HepG2 (cell line): ENCODE measurements at places on chromosomes 2 and 18. TPM values are rescaled to one million over a fixed set of nuclear protein-coding genes. Genes with fewer than 3 reads are reported as not detected.

GRCh38 chr2:200223205-200223784 is 83.2 kb upstream of the SPATS2L start:
- no peak overlapping the region for H3K27ac ChIP-seq
- peaks cover 58% of the 10 kb centered on the region for H3K4me1 ChIP-seq
- no peaks in the 10 kb centered on the region for H3K36me3 ChIP-seq
- no peaks in the 10 kb centered on the region for H3K27me3 ChIP-seq
- DNase-seq = no peak

- H3K4me3 ChIP-seq = no peak overlapping the region
- H3K4me1 ChIP-seq = no peaks in the 10 kb centered on the region; the same call in 1 of the 2 replicates
- DNase-seq = no peak
- no peaks in the 10 kb centered on the region for H3K36me3 ChIP-seq
- H3K27me3 ChIP-seq = no peaks in the 10 kb centered on the region
- H3K27ac ChIP-seq = no peak overlapping the region
Observed at GRCh38 chr18:23682045-23682444, 7.2 kb upstream of the LAMA3 start.

GRCh38 chr18:34970106-34970505 is 71.1 kb upstream of the MAPRE2 start:
- H3K4me1 ChIP-seq = peaks cover 5% of the 10 kb centered on the region
- no peak for DNase-seq
- no peaks in the 10 kb centered on the region for H3K36me3 ChIP-seq
- no peak overlapping the region for H3K27ac ChIP-seq
- no peaks in the 10 kb centered on the region for H3K27me3 ChIP-seq
- no peak overlapping the region for H3K4me3 ChIP-seq

- no peak for DNase-seq
- H3K27ac ChIP-seq = no peak overlapping the region
- H3K4me1 ChIP-seq = no peaks in the 10 kb centered on the region
Observed at GRCh38 chr2:17966798-17967197, 88.3 kb downstream of the KCNS3 start.

DNA sequence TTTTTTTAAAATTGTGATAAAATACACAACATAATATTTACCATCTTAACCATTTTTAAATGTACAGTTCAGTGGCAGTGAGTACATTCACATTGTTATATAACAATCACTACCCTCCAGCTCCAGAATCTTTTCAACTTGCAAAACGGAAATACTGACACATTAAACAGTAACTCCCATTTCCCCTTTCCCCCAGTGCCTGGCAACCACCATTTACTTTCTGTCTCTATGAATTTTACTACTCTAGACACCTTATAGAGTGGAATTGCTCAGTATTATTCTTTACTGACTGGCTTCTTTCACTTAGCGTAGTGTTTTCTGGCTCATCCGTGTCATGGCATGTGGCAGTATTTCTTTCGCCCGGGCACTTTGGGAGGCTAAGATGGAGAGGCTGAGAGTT is 32.6 kb downstream of the FASTKD2 start:
- peaks cover 3% of the 10 kb centered on the region for H3K36me3 ChIP-seq
- H3K27ac ChIP-seq = no peak overlapping the region
- no peaks in the 10 kb centered on the region for H3K27me3 ChIP-seq
- no peak overlapping the region for H3K4me3 ChIP-seq
- H3K4me1 ChIP-seq = no peaks in the 10 kb centered on the region

- DNase-seq = peak; percentile 97
- peaks cover 76% of the 10 kb centered on the region for H3K4me1 ChIP-seq
- peak within 1 kb of the TSS; percentile 91 for H3K4me3 ChIP-seq
- H3K27ac ChIP-seq = peak within 1 kb of the TSS; percentile 99
- peaks cover 21% of the 10 kb centered on the region for H3K36me3 ChIP-seq
- H3K27me3 ChIP-seq = no peaks in the 10 kb centered on the region
Observed at GRCh38 chr2:21043744-21044532, at the start of gene APOB. Gene APOB, minus strand, starts transcription at chr2:21044073. Its CDS starts 128 bp downstream, at chr2:21043945.

DNA sequence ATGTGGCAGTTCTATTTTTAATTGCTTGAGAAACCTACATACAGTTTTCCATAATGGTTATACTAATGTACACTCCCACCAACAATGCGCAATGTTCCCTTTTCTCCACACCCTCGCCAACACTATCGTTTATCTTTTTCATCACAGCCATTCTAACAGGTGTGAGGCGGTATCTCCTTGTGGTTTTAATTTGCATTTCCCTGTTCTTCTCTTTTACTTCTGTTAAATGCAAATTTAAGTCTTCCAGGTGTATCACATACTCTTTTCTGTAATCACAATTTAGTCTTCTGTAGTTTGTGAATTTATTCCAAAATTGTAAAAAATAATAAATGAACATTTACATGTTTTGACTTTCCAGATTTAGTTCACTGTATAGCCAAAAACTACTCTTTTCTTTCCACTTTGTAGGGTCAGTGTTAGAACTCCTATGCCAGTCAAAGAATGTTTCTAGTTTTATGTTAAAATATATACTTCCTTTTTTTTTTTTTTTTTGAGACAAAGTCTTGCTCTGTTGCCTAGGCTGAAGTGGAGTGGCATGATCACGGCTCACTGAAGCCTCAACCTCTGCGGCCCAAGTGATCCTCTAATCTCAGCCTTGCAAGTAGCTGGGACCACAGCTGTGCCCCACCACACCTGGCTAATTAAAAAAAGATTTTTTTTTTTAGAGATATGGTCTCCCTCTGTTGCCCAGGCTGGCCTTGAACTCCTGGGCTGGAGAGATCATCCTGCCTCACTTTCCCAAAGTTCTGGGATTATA is 15.4 kb upstream of the ACYP2 start:
- no peaks in the 10 kb centered on the region for H3K27me3 ChIP-seq
- no peaks in the 10 kb centered on the region for H3K36me3 ChIP-seq
- no peak overlapping the region for H3K27ac ChIP-seq
- DNase-seq = no peak
- H3K4me1 ChIP-seq = peaks cover 19% of the 10 kb centered on the region

GRCh38 chr18:76102156-76102555 is 392.9 kb downstream of the ZNF516 start:
- DNase-seq = no peak
- H3K36me3 ChIP-seq = no peaks in the 10 kb centered on the region
- no peak overlapping the region for H3K4me3 ChIP-seq
- H3K27ac ChIP-seq = no peak overlapping the region
- H3K27me3 ChIP-seq = no peaks in the 10 kb centered on the region; the same call in 2 of the 3 replicates

- peaks cover 17% of the 10 kb centered on the region for H3K4me1 ChIP-seq
- peaks cover 28% of the 10 kb centered on the region for H3K27me3 ChIP-seq
- no peak overlapping the region for H3K27ac ChIP-seq
- peak; percentile 64 for DNase-seq
- no peaks in the 10 kb centered on the region for H3K36me3 ChIP-seq
Observed at GRCh38 chr2:176096986-176097819, 2.4 kb upstream of the HOXD12 start.

The MRO gene
- total RNA-seq = not detected in 2 replicates

DNA sequence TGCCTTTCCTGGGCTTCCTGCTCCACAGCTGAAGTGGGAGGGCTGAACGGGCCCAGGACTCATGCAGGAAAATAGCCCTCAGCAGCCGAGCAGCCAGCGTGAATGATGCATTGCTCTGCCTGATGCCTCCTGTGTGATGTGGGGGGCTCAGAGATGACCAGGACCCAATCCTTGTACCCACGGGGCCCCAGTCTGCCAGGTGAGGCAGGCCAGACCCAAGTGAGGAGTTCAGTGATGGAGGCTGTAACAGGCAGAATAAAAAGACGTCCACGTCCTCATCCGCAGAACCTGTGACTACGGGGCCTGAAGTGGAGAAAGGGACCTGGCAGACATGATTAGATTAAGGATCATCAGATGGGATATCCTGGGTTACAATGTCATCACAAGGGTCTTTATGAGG is 194.9 kb upstream of the HDAC4 start:
- peaks cover 3% of the 10 kb centered on the region for H3K27me3 ChIP-seq
- no peak overlapping the region for H3K4me3 ChIP-seq
- no peak overlapping the region for H3K27ac ChIP-seq
- no peak for DNase-seq
- no peaks in the 10 kb centered on the region for H3K4me1 ChIP-seq

DNA sequence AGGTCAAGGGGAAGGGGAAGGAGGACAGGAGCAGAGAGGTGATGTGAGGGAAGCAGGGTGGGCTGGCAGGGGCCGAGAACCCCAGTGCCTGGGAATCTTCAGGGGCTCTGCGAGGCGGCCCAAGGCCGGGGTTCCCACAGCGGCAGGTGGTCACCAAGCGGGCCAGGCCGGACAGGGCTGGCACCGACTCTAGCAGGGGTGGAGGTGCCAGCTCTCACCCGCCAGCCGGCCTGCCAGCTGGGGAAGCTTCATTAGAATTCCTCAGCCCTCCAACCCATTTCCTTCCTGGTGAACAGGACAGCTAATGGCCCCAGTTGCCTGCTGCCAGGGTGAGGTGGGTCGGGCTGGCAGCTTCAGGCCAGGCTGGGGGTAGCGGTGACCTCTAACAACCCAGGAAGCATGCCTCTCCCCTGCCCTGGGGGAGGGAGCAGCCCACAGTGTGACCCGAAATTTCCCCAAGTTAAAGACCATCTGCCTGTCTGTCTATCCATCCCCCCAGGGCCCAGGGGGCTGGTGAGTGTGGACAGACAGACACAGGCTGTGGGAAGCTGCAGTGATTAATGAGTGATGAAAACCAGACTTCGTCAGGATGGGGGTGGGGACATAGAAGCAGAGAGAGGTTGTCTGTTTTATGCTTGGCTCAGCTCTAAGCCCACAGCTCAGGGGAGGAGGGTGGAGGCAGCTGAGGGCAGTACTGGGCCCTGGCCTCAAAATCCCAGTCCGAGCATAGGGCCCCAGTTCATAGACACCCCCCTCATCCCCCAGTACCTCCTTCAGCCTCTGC is 144.1 kb downstream of the ZFP36L2 start:
- H3K4me3 ChIP-seq = no peak overlapping the region
- no peak overlapping the region for H3K27ac ChIP-seq
- H3K27me3 ChIP-seq = no peaks in the 10 kb centered on the region
- no peak for DNase-seq
- H3K36me3 ChIP-seq = no peaks in the 10 kb centered on the region
- peaks cover 44% of the 10 kb centered on the region for H3K4me1 ChIP-seq

The SYT4 gene
- not detected in 2 replicates for total RNA-seq

GRCh38 chr2:182920631-182921056 is 54.2 kb upstream of the FRZB start:
- no peaks in the 10 kb centered on the region for H3K27me3 ChIP-seq
- no peak overlapping the region for H3K27ac ChIP-seq
- H3K4me1 ChIP-seq = no peaks in the 10 kb centered on the region
- H3K4me3 ChIP-seq = no peak overlapping the region

The RNASEH1 gene
- 57.2 and 57.4 TPM in 2 replicates for total RNA-seq

DNA sequence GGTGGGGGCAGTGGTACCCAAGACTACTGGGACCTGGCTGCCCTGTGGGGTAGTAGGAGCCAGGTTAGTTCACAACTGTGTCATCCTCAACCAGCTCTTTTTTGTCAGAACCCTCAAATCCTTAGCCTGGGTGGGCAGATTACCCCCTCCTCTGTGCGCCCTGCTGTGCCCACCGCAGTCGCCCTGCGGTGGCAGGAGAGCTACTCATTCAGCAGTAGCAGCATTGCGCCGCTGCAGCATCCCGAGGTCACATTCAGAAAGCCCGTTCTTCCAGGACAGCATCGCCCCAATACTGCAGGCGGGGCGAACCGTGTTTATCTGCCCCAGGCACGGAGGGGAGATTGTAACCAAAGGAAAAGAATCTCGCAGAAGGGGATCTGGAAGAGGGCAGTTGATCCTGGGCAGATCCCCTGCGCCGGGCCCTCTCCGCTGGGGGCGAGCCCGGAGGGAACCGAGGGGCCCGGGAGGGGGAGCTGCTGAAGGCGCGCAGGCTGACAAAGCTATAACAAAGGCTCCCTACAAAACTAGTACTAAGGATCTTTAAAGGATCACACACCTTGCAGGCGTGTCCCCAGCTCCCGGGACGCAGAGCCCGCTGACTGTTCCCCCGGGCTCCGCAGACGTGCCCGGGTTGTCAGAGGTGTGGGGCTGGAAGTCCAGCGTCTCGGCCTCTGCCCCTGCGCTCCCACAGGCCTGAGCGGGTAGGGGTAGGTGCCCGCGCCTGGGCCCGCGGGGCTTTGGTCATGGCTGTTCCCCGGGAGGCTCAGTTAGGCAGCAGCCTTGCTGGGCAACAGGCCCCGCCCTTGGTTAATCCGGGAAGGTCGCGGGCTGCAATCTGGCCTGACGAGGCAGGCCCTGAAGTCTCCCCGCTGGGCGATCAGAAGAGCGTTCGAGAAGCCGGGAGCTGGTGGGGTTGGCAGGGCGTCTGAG is 13.2 kb downstream of the POU3F3 start:
- no peak overlapping the region for H3K4me3 ChIP-seq
- DNase-seq = no peak
- H3K4me1 ChIP-seq = no peaks in the 10 kb centered on the region
- H3K27me3 ChIP-seq = peaks cover 89% of the 10 kb centered on the region
- no peak overlapping the region for H3K27ac ChIP-seq
- no peaks in the 10 kb centered on the region for H3K36me3 ChIP-seq

DNA sequence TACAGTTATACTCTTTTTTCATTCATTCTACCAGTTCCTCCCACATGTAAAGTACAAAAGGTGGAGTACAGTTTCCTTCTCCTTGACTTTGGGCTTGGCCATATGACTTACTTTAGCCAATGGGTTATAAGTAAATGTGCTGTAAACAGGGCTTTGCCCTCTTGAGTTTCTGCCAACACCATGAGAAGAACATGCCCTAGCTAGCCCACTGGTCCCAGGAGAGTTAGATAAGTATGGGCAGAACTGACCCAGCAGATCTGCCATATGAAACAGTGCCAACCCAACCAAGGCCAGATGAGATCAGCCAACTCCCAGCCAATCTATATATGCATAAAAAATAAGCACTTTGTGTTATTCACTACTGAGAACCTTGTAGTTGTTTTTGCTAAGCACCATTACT is 25.5 kb downstream of the ZC3H8 start:
- H3K27ac ChIP-seq = no peak overlapping the region
- DNase-seq = no peak
- no peaks in the 10 kb centered on the region for H3K4me1 ChIP-seq
- H3K4me3 ChIP-seq = no peak overlapping the region

DNA sequence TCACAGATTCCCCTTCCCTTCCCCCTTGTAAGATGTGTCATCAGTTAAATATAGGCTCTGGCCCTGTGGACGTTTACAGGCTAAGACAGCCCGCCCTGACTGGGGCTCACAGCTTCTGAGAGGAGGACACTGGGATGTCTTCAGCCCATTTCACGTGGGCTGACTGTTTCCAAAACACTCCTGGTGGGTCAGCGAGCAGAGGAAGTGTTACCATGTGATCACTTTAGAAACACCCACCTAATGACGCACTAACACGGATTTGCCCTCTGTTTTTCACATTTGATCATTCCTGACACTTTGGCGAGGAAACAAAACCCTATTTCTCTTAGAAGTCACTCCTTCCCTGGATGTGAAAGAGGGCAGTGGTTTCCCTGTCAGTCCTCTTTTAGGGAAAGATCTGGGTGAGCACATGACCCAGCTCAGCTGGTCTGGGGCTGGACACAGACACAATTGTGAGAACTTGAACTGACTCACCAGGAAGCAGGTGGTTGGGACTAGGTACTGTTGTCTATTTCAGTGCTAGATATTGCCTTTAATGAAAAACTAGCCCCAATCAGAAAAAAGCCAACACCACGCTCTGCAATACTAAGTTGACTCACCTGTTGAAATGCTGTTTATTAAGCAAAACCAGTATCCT is 38.8 kb downstream of the BMP10 start:
- H3K4me1 ChIP-seq = peaks cover 9% of the 10 kb centered on the region; the same call in 1 of the 2 replicates
- no peak for DNase-seq
- H3K27ac ChIP-seq = no peak overlapping the region
- H3K27me3 ChIP-seq = peaks cover 7% of the 10 kb centered on the region; the same call in 1 of the 3 replicates
- H3K36me3 ChIP-seq = no peaks in the 10 kb centered on the region
